ENCODE measurements at places on chromosomes 7 and 10.

- DNase-seq: no peak
Measured at GRCh38 chr10:58662314-58662713, 149.6 kb downstream of the BICC1 start.

DNA sequence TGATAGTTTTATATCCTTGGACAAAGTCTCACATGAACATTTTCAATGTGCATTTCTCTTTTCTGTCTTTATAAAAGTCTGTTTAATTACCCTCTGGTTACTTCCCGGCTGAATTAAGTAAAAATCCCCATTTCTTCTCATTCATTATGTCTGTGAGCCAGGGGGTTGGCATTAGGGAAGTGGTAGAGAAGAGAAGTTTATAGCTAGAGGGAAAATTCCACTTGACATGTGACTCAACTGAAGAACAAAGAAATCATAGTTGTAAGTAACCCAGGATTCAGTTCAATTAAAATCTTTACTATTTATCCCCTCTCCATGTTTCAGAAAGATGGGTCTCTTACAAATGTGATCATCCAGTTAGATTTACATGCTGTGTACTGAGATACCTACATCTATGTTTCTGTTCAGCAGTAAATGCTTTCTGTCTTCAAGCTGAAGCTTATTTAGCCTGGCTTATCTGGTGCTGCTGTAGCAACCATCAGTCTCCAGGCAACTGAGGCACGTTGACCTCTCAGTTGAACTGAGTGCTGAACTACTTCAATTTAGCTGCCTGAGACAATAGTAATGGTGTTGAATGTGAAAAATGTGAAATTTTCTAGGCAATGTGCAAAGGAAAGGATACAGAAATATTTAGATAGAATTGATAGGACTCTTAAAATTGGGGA lies 181.6 kb downstream of the MLLT10 start:
- no peak for DNase-seq

GRCh38 chr10:3700531-3701076 lies 84.4 kb downstream of the KLF6 start:
- DNase-seq: no peak

DNA sequence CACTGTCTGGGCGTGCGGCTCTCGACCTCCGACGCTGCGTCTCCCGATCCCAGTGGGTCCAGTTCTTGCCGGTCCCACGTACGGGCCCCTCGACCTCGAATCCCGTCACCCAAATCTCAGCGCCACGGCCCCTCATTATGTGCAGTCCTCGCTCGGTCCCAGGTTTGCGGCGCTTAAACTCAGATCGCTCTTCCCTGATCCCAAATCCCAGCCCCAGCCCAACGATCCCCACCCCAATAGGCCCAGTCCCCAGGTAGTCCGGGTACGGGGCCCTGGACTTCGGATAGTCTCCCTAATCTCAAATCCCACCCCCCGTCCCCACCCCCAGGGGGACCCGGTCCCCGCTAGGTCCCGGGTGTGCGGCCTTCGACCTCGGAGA lies 666 bp downstream of the HNRNPF start:
- DNase-seq: no peak

- DNase-seq: no peak
Measured at GRCh38 chr7:149559711-149560110, 62.1 kb upstream of the ZNF746 start.

- DNase-seq: peak; percentile 31
Measured at GRCh38 chr7:116687801-116688201, 15.8 kb downstream of the MET start.

- DNase-seq: peak; percentile 22
Measured at GRCh38 chr7:17640730-17641377, 299.4 kb downstream of the SNX13 start.

DNA sequence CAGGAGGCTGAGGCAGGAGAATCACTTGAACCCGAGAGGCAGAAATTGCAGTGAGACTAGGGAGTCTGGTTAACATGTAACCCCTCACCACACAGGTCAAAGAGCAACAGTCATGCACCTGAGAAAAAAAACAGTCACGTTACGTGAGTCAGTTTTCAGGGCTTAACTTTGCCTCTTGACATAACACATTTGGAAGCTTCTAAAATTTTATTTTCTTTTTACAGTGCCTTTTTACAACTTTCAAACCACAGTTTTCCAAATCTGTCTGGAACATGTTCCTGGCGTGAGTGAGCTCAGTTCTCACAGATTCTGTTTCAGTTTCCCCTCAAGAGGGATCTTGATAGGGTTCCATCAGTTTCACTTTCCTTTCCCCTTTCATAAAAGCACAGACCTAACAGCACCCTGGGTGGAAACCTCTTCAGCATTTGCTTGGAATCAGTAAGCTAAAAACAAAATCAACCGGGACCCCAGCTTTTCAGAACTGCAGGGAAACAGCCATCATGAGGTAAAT lies 4.4 kb downstream of the IFIT3 start:
- peak; percentile 26 for DNase-seq

GRCh38 chr7:131502810-131503508 lies 53.5 kb downstream of the PODXL start:
- no peak for DNase-seq

GRCh38 chr7:74027683-74028320 lies at the start of gene ELN:
TSS of gene ELN (plus strand) at chr7:74028173. CDS start at chr7:74028188, 15 bp downstream.
- no peak for DNase-seq

DNA sequence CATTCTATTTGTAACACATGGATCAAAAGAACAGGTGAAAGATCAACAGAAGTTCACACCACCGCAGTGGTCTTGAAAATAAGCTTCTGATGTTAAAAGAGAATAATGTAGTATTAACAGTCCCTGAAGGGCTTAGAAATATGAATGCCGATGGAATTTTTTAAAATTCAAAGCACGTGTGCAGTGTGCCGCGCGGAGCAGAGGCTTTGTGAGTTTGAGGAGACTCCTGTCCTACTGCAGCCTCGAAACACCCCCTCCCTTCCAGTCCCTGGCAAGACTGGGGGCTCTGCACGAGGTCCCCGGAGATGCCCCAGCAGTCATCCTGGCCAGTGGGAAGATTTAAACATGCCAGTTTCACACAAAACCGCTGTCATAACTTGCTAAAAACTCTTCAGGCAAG lies 196.6 kb downstream of the DIP2C start:
- no peak for DNase-seq

- no peak for DNase-seq
Measured at GRCh38 chr7:74149071-74149470, 25.1 kb upstream of the EIF4H start.
